ENCODE measurements at places on chromosomes 6 and 20.

GRCh38 chr20:835608-836045 is 2.1 kb downstream of the FAM110A start:
- no peak for DNase-seq

DNA sequence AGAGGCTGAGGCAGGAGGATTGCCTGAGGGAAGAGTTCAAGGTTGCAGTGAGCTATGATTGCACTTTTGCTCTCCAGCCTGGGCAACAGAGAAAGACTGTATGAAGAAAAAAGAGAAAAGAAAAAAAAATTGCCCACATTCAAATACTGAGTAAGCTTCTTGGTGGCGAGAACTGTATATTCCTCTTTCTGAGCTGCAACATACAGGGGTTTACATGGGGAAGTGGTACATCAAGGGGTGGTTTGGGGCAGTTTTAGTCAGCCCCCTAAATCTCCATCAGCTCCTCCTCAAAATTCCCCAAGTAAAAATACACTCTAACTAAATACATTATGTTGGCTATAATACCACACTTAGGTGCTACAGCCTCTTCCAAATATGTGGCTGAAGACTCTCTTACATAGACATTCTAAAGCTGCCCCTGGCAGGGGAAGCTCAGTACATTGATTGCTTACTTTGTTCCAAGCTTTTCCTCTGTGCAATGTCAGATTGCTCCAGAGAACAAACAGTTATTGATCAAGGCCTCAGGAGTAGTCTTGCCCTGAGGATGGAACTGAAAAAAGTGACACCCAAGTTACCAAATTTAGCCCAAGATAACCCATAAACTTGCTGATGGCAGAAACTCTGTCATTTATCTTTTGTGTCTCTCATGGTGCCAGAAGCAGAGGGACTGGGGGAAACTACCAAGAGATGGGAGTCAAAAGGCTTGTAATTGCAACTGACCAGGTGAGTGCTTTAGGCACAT is 107.4 kb upstream of the RIPOR2 start:
- DNase-seq = no peak

GRCh38 chr6:1842334-1842733 is 232.6 kb downstream of the FOXC1 start:
- no peak for DNase-seq

- DNase-seq = no peak
Observed at GRCh38 chr6:106318851-106319250, 6.7 kb downstream of the ATG5 start.

DNA sequence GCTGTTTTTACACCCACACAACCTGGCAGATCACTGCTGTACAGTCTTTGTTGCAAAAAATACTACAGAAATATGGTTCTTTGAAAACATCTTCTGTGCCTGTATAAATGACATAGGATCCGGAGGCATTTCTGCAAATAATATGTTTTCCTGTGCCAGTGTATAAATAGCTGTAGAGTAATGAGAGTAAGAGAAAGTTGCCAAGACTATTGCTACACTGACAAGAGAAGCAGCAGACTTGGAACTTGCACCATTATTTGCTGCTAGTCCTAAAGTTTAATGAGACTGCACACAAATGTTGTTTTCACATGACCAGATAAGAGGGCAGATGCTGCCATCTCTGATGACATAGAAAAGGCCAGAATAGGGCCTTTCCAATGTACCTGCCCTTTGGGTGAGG is 50.0 kb upstream of the DTNBP1 start:
- no peak for DNase-seq

DNA sequence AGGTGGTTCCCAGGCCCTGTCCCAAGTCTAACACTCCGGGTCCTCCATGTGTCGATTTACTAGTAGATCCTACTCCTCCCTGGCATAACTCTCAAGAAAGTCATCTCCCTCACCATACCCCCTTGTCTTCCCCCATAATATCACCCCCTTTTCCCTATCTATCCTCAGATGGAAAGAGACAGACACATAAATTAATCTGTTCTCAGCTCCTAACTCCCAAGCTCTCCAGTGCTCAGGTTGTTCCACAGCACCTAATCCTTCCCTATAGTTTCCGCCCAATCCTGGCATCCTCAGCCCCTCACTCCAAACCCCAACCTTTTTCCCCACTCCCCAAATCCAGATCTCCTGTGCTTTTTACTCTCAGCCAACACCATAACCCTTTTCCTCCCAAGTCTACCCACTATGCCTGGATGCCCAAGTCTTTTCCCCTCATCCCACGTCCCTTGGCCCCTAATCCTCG is 808 bp downstream of the ILRUN start:
- no peak for DNase-seq

DNA sequence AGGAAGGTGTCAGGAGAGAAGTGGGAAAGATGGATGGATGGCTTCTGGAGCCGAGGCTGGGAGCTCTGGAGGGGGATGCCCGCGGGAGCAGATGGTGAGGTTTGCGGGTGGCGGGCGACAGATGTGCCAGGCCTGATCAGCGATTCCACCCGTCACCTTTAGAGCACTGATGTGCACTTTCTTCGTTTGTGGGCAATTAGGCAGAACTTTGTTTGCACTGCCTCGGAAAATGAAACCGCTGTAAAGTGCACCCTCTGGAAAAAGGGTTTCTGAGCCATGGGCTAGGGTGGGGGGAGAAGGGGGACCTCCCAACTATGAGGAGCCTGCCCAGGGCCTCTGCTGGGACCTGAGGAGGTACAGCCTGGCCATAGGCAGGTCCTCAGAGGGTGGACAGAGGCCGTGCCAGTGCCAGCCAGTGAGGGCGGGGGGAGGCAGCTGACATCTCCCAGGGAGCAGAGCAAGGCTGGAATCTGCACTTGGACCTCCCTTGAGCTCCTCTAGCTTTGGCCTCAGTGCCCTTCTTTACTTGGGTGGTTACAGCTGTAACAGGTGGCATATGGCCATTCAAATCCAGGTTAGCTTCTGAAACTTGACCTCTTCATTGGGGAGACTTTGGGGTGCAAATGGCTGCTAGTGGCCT is 58.7 kb downstream of the CD40 start:
- DNase-seq = no peak

- DNase-seq = no peak
Observed at GRCh38 chr6:43817192-43817591, 47.2 kb downstream of the VEGFA start.

DNA sequence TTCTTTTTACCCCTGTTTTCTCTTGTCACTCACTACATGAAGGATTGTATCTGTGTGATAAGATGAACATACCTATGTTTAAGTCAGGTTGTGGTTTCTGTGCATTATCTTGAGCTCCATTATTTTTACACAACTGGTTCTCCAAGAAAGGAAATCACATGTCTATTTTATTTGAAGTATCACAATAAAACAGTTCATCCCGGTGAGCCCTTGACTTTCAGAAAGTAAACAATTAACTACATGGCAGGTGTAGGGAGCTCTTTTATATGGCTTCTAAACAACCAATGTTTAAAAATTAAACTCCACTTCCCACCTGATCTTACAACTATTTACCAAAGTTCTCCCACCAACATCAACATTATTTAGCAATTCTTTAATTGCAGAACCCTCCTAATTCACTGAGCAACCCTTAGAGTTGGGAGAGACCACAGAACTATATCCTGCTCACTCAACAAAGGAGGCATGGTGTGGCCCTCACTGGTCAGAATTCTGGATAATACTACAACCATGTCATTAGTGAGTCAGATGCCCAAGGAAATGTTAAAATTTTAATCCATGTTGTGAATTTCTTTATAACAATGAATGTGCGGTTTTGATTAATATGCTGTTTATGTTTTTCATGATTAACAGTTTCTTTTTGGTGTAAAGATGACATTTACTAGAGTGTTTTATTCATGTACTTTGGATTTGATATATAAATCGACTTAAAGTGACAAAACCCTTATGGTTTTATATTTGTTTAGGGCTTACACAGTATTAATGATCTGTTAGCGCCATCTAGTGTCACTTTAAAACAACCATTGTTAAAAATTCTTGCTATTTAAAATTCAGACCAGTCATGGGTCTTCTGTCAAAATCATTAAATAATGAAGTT is 50.0 kb upstream of the SCGN start:
- DNase-seq = no peak

DNA sequence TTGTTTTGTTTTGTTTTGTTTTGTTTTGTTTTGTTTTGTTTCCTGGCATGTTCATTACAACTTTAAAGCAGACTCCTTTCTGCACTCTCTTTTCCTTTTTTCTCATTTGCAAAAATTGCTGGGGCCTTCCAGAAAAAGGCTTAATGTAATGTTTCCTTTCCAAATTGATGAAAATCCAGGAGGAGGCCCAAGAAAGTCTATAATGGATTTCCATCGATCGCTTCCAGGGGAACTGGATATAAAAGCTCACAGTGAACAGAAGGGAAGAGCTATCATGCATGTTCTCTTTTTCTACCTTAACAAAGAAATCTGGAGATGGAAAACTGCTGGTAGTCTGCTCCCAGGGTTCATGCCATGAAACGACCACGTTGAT is 28.7 kb downstream of the ISM1 start:
- DNase-seq = no peak

DNA sequence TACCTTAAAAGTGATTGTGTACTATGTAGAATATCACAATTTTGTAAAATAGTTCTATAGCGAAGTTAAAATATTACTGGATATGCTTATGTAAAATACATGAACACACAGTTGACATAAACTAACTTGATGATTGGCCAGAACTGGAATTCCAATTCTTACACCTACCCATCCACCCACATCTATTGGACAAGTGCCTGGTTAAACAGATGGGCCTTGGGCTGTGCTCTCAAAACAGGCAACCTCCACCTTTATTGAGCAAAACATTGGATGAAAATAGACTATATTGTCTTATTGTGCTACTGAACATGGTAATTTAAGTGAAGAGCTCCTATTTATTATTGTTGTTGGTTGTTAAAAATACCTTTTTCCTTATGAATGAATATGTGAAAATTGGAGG is 154.0 kb upstream of the FLRT3 start:
- DNase-seq = no peak

- no peak for DNase-seq
Observed at GRCh38 chr6:53815381-53816119, 20.7 kb downstream of the LRRC1 start.

GRCh38 chr20:62824476-62825332 is 7.9 kb downstream of the COL9A3 start:
- no peak for DNase-seq

DNA sequence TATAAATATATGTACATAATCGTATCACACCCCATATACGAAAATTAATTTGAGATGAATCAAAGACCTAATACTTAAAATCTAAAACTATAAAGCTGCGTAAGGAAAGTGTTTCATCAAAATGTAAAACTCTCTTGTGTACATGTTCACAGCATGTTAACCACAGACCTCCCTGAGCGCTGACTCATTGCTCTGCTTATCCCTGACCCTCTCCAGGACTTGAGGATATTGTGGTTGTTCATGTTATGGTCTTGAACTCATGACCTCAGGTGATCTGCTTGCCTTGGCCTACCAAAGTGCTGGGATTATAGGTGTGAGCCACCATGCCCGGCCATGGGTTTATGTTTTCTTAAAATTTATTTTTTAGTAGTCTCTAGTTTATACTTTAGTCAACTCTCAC is 14.2 kb downstream of the FAM83B start:
- DNase-seq = no peak

DNA sequence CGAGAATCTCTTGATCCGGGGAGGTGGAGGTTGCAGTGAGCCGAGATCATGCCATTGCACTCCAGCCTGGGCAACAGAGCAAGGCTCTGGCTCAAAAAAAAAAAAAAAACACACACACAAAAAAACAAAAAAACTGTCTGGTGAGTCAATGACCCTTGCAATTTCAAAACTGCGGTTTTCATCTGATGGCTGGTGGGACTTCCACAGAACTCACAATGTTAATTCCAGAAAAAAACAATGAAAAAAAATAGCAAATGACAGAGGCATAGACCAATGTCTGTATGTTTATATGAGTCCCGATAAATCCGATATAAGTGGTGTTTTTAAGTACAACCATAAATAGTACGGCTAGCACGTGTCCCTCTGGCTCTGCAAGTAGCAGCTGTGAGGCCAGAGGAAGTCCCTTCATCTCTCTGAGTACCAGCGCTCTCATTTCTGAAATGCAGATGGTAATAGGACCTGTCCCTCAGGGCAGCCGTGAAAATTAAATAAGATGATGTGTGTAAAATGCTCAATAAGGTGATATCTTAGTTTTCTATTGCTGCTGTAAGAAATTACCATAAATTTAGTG is 21.9 kb upstream of the PTPN1 start:
- DNase-seq = no peak

GRCh38 chr6:23713211-23713610 is 412.8 kb upstream of the NRSN1 start:
- DNase-seq = no peak

- DNase-seq = no peak
Observed at GRCh38 chr6:68533339-68533795, 101.7 kb upstream of the ADGRB3 start.

DNA sequence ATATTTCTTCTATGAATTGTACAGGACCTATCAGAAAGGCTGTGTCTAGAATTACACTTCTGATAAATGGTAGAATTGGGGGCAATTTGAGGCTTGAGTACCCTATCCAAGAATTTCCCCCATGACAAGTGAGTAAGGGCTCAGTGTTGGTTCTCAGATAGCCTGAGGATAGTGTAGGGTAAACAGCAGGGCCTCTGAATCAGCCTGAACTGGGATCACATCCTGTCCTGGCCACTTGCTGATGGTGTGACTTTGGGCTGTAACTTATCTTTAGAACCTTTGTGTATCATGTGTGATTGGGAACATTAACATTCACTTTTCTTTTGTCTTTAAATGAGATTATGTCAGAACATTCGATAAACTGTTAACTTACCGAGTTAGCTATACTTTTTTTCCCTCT is 151.0 kb downstream of the CLIC5 start:
- no peak for DNase-seq

DNA sequence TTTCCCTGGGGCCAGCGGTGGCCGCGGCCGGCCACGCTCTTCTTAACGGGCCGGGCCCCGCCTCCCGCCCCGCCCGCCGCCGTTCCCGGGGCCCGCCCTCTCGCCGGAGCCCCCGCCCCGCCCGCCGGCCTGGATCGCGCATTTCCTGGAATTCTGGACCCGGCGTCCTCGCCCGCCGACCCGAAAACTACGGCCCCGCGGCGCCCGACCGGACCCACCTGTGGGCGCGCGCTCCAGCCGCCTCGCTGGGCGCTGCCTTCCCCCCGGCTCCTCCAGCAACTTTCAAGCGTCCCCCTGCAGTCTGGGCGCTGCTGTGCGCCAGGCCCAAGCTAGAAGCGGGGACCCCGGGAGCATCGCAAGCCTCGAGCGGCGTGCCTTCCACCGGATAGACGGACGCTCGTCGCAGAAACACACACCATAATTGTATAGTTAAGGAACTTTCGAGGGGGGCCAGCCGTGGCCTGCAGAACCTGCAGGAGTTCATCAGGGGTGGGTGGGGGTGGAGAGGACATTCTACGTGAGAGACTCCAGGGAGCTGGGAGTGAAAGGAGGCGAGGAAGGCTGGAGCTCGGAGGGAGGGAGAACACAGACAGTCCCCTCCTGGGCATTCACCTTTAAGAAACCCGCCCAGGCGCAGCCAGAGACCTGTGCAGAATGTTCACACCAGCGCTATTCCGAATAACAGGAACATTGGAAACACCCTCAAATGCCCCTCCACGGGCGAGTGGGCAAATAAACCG is at the start of gene ADA:
TSS of gene ADA (minus strand) at position 16 of the 740 bp plus-strand sequence. CDS start 92 bp downstream, outside the sequence.
- no peak for DNase-seq

GRCh38 chr6:88165844-88166492 is at the start of gene CNR1:
Gene CNR1 (minus strand): TSS chr6:88166347. CDS start chr6:88145274, 21,073 bp downstream.
- DNase-seq = no peak

- DNase-seq = no peak
Observed at GRCh38 chr6:38796006-38796405, 80.9 kb downstream of the DNAH8 start.

- no peak for DNase-seq
Observed at GRCh38 chr20:23249541-23249940, 101.0 kb upstream of the NXT1 start.

- DNase-seq = no peak
Observed at GRCh38 chr6:142846459-142846831, 98.5 kb downstream of the HIVEP2 start.

- DNase-seq = no peak
Observed at GRCh38 chr20:40711079-40711478, 22.0 kb upstream of the MAFB start.

All from cortex of kidney (tissue), 1 donor.